Fibroblast of upper back skin (primary cell): ENCODE measurements at places on chromosomes 3 and 15.
A peak's percentile ranks its signal among the peaks of the same experiment; 100 is the strongest.

- DNase-seq: no peak
Measured at GRCh38 chr3:31179768-31180167, 285.3 kb upstream of the GADL1 start.

DNA sequence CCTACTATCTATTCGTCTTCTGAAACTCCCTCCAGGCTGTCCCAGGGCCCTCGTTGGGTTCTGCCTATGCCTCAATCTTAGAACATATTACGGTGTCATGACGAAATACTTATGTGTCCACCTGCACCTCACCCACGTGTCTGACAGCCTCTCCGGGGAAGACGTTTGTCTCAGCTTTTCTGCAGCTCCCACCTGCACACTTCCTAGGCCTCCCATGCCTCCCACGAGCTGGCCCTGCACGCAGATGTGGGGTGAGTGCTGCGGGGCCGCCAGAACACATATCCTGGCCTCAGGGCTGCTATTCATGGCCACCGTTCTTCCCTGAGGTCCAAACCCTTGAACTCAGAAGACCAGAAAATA, 7.1 kb upstream of the MUSTN1 start:
- DNase-seq: no peak

GRCh38 chr3:138509586-138509985, 75.2 kb downstream of the ESYT3 start:
- DNase-seq: peak; percentile 21

- DNase-seq: no peak
Measured at GRCh38 chr3:38165722-38166387, 518 bp downstream of the OXSR1 start.

DNA sequence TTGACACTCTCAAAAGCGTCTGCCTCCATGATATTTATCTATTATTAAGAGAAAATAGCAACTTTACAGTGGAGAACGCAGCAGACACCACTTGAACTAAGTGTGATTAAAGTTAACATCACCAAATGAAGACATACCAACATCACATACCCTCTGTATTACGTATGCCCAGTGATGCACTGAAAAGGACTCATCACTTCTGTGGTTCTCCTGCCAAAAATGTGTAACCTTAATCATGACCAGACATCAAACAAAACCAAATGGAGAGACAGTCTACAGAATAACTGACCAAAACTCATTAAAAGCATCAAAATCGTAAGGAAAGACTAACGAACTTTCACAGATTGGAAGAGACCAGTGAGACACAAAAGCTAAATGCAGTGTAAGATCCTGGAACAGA, 103.2 kb downstream of the PPP2R3A start:
- DNase-seq: peak; percentile 82

DNA sequence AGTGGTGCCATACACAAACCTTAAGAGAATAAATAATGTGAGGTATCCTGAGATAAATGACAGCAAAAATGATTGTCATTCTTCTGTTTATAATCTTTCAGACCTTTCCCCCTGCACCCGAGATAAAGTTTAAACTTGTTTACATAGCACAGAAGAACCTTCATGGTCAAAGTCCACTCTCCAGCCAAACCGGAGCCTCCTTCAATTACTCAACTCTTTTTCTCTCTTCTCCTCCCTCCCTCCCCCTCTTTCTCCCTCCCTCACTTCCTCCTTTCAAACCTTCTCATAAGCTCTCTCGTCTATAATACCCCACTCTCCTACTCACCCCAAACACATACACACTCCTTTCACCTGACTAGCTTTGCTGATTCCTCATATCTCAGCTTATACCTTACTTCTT, 198.9 kb downstream of the EFHB start:
- DNase-seq: no peak
